Stimulated activated CD8-positive, alpha-beta memory T cell treated with anti-CD3 and anti-CD28 coated beads, Interleukin-4, amount 100 ng/mL, for 1 hour (primary cell): ENCODE measurements at places on chromosomes 6 and 20.

DNA sequence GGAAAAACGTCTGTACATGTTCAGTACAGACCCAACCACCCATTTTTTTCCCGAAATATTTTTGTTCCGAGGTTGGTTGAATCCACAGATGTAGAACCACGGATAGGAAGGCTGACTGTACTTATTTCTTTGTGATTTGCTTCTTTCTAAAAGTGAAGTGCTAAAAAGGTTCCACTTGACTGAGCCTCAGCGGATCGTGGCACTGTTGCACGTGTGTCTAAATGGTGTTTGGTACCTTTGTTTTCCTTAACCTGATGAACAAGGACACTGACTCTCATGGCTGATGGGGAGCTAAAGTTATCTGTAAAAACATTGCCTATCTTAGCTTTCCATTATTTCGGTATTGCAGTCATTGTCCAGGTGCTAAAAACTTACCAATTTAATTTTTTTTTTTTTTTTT, 6.2 kb downstream of the BPHL start:
- DNase-seq, result no peak

DNA sequence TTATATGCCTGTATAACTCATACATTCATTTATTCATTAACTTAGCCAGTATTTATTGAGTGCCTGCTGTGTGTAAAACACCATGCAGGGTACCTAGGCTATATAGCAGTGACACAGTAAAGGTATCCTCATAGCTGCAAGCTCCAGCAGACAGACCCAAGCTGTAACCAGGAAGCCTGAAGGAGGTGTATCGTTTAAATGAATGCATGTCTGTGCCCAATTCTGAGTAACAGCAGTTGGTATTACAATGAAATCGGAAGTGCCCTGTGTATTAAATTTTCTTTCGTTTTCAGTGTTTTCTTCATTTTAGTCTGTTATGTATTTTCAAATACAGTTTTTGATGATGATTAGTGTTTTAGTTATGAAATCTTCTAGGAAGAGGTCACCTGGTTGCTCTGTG, 485.8 kb upstream of the SOX4 start:
- DNase-seq, result no peak

DNA sequence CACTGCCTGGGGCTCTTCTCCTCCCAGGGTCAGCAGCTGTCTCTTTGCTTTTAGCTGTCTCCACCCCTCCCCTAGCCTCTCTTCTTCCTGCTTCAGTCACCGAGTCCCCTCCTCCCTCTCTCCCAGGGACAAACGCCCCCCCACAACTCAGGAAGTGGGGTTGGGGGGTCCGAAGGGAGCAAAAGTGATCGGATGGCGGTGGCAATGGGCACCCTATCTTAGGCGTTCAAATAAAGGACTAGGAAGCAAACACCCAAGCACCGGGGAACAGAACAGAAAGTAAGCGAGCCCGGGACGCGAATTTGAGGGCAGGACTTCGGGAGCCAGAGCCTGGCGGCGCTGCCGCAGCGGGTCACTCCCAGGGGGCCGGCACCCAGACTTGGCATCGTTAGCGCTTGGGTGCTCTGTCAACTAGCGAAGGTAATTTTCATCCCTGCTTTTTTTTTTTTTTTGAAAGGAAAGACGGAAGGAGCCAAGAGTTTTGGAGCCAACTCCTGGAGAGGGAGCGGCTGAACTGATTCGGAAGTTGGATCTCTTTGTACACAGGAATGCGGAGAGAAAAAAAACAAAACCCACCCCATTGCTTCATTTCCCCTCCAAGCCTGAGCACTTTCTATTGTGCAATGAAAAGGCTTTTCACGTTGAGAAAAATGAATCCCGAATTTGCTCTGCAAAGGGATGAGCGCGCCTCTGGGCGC, 815 bp upstream of the ITPR3 start:
- DNase-seq, result no peak

- DNase-seq, result no peak
These were observed 32.5 kb downstream of the BCL2L1 start for GRCh38 chr20:31690124-31690666.

DNA sequence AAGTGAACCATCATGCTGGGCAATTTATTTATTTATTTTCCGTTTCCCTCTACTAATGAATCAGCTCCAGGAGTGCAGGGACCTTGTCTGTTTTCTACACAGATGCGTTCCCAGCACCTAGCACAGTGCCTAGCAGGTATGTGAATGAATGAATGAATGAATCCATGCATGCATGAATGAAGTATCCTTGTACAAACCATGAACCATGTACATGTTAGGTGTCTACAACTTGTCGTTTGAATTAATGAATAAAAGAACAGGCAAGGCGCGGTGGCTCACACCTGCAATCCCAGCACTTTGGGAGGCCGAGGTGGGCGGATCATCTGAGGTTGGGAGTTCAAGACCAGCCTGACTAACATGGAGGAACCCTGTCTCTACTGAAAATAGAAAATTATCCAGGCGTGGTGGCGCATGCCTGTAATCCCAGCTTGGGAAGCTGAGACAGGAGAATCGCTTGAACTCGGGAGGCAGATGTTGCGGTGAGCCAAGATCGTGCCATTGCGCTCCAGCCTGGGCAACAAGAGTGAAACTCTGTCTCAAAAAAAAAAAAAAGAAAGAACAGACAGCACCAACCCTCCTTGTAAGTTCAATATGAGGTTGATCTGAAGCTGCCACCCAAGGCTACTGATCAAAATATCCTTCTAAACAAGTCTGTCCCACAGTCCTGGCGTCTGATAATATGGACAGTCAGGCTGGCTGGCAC, 27.3 kb upstream of the SLC9A8 start:
- no peak for DNase-seq

- no peak for DNase-seq
These were observed 6.4 kb downstream of the TP53INP2 start for GRCh38 chr20:34710568-34710839.
